ENCODE measurements at places on chromosomes 5 and 9.

DNA sequence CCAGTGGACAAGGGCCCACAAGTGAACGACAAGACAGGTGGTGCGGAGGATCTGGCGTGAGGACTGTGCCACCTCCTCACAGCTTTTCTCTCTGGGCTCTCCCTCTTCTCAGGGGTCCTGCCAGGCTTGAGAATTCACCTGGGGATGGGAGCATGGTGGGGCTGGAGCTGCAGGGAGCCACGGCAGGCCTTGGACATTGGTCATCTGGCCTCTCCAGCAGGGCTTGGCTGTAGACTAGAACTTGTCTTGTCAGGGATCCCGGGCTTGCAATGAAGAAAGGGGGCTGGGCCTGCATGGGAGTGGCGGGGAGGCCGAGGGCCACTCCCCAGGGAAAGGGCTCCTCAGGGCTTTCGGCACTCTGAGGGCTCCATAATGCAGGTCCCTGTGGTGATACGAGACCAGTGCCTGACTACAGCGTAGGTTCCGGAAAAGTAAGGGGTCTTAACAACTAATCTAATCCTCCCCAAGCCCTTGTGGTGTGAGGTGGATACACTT lies 126.7 kb downstream of the MACROH2A1 start:
- DNase-seq = no peak

DNA sequence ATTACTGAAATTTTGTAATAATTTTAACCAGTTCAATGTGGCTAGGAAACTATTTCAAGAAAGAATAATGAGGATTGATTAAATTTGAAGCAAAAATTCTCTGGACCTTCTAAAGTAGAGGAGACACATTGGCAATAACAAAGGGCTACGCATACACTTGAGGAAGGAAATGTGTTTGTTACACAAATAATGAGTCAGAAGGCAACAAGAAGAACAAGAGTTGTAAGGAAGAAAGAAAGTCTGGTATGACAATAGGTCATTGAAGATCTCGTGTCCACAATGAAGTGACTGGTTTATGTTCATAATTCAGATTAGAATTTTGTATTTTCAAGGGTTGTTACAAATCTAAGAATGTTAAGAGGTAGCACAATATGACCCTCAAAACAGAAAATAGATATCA lies 25.8 kb downstream of the ST8SIA4 start:
- no peak for DNase-seq

GRCh38 chr9:567128-567746 lies 274.3 kb upstream of the DMRT1 start:
- DNase-seq = no peak

DNA sequence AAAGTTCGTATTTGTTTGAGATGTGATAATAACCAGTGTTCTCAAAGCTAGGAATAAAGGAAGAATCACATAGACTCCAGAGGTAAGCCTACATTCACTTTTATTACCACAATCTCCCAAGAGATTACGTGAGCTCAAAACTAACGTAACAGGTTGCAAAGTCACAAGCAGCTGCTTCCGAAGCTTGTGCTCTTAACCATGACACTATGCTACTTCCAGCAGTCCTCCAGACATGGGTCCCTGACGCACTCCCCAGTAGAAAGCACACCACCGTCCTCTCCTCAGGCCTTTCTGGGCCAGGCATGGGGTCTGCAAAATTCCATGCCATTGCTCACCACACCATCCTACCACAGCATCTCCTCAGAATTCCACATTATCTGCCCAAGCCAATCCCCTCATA lies 84.6 kb downstream of the PAX5 start:
- no peak for DNase-seq

GRCh38 chr9:135950135-135950682 lies 11.0 kb downstream of the UBAC1 start:
- no peak for DNase-seq

GRCh38 chr5:115329475-115329874 lies 33.0 kb upstream of the CCDC112 start:
- no peak for DNase-seq

DNA sequence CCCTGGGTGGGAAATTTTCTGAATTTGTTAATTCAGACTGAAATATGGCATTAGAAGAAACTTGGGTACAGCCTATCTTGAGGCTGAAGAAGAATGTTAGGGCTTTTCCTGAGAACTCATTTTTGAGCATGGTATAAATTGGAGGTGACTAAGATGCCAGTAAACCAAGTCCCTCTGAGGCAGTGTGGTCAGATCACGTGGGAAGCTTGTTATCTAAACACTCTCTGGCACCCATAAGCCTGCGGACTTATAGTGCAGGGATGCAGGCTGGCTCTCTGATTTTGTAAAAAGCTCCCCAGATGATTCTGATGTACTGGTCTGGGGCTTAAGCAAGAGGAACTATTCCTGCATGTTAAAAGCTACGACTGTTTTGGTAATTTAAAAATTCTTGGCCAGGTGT lies 34.3 kb downstream of the MTMR12 start:
- peak; percentile 56 for DNase-seq

DNA sequence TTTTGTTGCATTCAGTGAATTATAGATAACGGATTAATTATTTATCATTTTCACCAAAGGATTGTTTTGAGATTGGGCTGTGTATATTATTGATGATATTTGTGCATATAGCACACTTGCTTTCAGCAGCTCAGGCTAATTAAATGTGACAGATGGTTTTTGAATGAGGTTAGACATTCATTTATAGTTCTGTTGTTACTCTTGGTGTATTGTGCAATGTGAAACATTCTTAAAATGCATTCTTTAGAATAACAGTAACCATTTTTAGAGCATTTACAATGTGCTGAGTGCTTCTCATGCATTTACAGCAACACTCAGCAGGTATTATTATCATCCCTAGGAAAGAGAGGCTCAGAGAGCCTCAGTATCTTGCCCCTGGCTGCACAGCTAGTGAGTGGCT lies 23.8 kb downstream of the NANS start:
- no peak for DNase-seq

GRCh38 chr5:179212870-179213269 lies 132.4 kb downstream of the ADAMTS2 start:
- no peak for DNase-seq

DNA sequence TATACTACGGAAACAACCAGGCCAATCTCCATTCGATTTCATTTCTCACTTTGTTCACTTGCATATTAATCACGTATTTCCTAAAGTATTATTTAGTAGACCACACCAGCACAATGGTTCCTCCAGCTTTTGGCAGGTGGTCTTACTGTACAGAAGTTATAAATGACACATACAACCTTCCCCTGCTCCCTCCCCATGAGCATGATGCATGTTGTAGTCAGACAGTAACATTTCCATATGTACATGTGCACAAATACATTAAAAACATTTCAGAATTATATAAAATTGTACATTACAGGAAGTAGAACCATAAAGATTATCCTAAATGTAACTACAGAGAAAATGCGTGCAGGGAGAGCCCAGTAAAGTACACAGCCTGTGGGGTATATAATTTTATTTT lies 17.0 kb downstream of the SRP19 start:
- no peak for DNase-seq

- no peak for DNase-seq
Observed at GRCh38 chr9:123680352-123680751, 249.6 kb downstream of the DENND1A start.

DNA sequence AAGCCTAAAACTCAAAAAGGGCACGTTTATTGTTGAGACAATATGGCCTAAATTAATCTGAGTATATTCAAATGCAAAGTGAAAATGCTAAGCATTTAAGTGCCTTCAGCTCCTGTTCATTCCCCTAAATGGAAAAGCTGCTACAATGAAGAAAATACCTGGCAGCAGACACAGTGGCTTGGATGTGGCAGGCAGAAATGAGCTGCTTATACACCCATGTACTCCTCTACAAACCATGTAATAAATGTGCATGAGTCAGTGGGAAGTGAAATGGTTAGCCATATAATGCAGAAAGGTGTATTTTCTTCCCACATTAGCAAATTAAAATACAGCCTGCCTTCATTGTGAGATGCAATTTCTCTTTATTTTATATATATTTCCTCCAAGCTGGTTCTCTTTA lies 859.2 kb upstream of the SEMA6A start:
- no peak for DNase-seq

- DNase-seq = no peak
Observed at GRCh38 chr9:93108291-93109041, 12.4 kb downstream of the CARD19 start.

GRCh38 chr5:11656916-11657315 lies 247.3 kb downstream of the CTNND2 start:
- DNase-seq = no peak

- no peak for DNase-seq
Observed at GRCh38 chr5:1911773-1912235, 29.1 kb upstream of the IRX4 start.

DNA sequence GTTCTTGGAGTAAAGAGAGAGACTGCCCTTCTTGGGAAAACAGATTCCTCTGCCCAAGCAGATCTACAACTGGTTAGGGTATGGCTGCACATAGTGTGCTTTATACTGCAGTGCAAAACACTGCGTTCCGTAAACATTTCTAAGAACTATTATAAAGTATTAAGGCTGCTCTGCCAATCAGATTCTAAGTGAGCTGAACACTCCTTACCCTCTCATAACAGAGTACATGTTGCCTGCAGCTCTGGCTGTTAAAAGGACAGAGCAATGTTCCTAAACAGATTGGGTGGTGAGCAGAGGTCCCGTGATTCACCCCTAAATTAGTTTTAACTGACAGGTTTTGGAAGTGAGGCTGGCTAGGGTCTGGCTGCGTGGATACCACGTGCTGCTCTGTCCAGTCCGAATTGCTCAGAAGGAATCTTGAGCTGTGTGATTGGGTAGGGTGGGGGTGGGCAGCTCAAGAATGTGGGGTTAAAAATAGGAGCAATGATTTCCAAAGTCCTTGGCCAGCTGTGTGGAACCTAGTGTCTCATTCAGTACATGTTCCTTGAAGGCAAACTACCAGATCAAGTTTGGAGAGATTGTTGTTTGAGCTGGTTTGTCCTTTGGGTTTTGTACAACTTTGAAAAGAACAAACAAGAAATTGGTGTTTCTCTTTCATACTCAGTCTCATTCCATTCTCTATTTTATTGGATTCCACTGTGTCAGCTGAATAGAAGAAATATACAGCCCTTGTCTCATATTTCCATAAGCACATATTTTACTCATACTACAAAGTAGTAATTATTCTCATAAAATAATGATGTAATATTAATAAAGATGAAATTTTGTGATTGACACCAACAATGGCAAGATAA lies 497.6 kb upstream of the CD180 start:
- DNase-seq = no peak

GRCh38 chr5:108079753-108080152 lies 302.1 kb downstream of the FBXL17 start:
- DNase-seq = no peak

GRCh38 chr5:146671561-146672295 lies 155.7 kb upstream of the GPR151 start:
- DNase-seq = peak; percentile 29

- no peak for DNase-seq
Observed at GRCh38 chr5:174945853-174946252, 221.5 kb downstream of the MSX2 start.

DNA sequence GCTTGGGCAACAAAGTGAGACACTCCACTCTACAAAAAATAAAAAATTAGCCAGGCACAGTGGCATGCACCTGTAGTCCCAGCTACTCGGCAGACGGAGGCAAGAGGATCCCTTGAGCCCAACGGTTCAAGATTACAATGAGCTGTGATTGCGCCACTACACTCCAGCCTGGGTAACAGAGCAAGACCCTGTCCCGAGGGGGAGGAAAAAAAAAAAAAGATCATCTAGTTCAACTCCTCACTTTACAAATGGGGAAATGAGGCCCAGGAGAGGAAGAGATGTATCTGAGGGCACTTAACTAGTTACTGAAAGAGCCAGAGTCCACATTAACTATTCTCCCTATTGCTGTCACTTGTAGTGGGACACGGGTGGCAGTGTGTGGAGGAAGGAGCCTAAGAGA lies 13.8 kb downstream of the PDCL start:
- DNase-seq = peak; percentile 19

- no peak for DNase-seq
Observed at GRCh38 chr9:83677596-83677995, 30.2 kb downstream of the UBQLN1 start.

DNA sequence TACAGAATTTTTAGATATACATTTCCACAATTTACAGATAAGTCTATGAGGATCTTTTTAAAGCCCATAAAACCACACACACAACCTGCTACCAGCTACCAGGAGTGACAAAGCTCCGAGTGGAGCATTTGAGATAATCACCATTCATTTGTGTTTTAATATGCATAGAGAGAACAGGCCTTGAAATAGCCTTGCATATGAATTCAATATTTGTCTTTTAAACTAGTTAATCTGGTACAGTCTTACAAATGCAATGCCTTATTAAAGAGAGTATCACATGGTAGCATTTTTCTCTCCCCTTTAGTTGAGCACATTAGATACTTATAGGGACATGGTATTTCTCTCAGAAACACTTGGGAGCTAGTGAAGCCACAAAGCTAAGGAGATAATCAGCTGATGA lies 49.1 kb downstream of the SEMA5A start:
- DNase-seq = no peak

DNA sequence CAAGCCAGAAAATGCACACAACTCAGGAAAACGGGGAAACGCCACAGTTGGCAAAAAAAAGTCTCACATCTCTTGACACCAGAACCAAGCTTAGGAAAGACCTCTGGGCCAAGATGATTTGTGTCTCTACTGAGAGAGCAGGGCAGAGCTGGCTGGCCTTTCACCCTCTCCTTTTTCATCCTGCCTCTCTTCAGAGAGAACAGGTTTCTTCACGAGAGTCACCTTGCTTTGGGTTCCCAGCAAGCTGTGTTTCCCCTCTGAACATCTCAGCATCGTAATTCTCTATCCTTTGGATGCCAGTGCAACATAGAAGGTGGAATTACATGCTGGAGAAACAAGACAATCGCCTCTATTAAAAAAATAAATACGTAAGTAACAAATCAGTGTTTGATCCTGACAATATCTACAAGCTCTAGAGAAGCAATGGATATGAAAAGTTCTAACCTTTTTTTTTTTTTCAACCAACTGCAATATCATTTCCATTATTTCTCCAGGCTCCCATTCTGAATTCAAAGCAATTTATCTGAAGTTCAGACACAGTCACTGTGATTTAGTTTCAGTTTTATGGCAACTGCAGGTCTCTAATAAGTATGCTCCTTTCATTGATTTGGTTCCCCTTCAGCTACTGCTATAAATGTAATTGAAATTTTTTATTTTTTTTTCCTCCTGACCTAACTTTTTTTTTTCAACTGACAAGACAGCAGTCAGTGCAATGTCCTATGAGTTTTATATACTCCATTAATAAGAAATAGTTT lies 708.6 kb downstream of the DTWD2 start:
- no peak for DNase-seq

GRCh38 chr5:155767470-155767869 lies 559.5 kb upstream of the SGCD start:
- DNase-seq = no peak

GRCh38 chr5:56056875-56057274 lies 62.1 kb upstream of the IL6ST start:
- DNase-seq = no peak

All from common myeloid progenitor, CD34-positive (primary cell).